Activated CD8-positive, alpha-beta memory T cell treated with anti-CD3 and anti-CD28 coated beads for 1 hour (primary cell): ENCODE measurements at places on chromosomes 5 and 9.

DNA sequence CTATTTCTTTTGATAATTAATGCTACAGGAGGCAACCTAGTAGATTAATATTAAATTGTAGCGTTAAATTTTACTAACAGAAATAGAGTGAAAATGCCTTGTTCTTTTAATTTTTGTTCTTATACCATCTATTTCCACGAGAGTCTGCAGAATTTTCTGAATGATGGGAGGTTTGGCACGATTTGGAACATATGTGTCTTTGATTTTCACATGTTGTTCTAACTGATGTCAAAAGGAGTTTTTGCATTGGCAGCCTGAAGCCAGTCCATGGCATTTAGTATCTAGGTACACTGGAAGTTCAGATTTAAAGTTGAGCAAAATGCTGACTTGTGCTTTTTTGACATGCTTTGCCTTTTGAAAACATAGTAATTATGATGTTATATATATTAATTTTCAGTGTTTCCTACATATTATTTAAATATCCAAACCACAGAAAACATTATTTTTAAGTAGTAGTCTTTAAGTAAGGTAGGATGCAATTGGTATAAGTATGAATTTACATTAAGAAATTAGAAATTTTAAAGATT, 103.0 kb downstream of the PBX3 start:
- no peak for DNase-seq

DNA sequence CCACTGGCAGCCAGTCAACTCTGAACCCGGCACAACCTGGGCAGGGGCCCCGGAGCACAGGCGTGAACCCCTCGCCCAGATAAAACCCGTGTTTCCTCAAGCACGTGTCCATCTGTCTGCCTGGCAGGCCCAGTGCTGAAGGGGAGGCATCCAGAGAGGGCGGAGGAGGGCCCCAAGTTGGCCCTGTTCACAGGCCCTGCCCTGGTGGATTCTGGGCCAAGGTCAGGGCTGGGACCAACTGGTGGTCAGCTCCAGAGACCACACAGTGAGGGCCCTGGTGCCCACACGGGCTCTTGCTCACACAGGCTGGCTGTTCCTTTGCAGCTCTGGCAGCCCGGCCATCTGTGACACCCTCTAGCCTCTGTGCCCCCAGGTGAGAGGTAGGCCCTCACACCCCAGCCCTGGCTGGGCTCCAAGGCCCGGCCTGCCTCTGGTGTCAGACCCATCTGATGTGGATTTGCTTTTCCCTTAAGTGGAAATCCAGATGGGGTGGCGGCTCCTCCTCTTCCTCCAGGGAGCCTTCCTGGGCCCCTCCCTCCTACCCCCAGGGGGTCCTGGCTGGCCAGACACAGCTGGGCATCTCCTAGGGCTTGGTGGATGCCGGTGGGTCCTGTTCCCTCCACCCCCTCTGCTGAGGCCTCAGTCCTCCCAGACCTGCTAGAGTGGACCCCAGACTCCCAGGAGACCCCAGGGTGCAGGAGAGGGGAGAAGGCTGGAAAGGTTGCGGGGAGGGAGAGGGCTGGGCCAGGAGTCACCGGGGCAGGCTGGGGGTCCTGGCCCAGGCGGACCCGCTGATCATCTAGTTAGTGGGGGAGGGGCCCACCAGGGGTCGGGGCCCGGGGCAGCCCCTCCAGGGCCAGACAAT, 525 bp upstream of the STPG3 start:
- DNase-seq = no peak

GRCh38 chr5:177368869-177369644, 11.3 kb downstream of the RGS14 start:
- DNase-seq = no peak

DNA sequence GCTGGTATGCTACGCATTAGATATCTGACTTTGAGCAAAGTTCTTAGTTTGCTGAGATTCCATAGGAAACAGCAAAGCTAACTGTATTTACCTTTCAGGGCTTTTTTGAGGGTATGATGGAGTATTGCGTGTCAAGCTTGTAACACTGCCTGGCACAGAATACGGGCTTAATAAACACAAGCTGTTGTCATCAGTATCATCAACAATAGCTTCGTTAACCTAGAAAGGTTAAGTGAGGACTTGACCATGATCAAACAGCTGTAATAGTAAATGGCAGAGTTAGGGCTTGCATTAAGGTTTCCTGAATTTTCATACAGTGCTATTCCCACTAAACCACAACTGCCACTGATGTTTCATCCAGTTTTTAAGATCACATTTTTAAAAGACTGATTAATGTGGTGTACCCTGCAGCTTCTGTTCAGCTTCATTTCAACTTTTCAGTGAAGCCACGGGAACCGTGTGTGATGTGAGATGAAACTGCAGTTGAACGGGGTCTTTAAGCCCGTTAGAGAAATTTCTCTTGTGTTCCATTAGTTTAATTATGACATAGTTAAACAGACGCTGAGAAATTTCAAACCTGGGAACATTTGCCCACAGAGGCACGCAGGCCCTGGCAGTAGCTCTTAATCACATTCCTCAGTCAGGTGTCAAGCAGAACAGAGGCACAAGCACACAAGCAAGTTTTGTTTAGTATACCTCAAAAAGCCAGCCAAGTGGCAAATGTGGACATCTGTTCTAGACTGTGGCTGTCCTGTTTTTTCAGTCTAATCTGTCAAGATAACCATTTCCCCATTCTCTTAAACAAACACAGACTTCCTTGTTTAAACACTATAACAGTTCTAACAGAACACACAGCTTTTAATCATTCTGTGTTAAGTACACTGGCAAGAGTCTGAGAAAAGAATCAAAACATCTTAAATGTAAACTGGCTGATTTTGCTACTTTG, 147.1 kb downstream of the ZNF608 start:
- DNase-seq = no peak

GRCh38 chr5:16934677-16935153, 1.4 kb downstream of the MYO10 start:
- no peak for DNase-seq

DNA sequence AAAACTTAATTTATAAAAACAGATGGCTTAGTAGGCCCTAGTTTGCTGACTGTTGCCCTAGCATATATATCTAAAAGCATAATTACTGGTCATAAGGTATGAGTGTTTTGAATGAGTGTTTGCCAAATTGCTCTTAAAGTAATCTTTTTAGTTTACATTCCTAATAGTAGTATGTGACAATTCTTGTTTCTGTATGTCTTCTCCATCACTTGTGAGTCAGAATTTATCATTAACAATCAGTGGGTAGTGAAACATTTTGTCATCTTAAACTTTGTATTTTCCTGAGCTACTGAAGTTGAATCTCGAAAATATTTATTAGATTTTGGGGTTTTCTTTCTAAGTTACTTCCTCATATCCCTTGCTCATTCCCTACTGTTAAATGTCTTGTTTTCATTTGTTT, 49.6 kb downstream of the APC start:
- DNase-seq = no peak

DNA sequence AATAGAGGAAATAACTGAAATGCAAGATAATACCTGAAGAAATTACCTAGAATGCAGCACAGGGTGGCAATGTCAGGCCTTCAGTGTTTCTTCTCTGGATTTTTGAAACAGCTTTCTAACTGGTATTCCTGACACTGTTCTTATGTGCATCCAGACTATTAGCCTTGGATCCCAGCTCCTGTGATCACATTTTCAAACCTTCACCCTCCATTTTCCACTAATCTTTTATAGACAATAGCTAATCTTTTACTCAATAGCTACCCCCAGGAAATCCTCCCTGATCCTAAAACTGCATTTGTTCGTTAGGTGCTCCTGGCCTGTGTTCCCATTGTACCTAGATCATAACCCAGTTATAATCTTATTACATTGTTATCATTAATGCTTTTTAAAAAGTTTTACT, 101.5 kb upstream of the DHFR start:
- no peak for DNase-seq

GRCh38 chr9:70484232-70485130, 70.0 kb upstream of the KLF9 start:
- no peak for DNase-seq

DNA sequence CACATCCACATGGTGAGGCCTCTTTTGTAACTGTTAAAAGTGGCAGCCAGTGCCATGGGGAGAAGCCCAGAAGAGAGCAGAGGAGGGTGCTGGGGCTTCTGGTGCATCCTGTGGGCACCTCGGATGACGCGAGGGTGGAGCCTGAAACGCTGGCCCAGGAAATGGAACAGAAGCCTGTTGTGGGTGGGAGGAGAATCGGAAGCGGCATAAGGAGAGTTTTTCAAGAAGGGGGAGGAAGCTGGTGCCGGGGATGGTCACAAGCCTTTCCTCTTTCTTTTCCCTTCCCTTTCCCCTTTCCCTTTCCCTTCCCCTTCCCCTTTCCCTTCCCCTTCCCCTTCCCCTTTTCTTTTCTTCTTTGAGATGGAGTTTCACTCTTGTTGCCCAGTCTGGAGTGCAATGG, 12.9 kb downstream of the ANKRD33B start:
- DNase-seq = no peak
